ENCODE measurements at places on chromosomes 1 and 21. TPM values are rescaled to one million over a fixed set of nuclear protein-coding genes. Genes with fewer than 3 reads are reported as not detected.

IKBKE gene
- total RNA-seq = 37.4 TPM

IGSF5 gene
- total RNA-seq = 0.48 TPM

FCER1G gene
- not detected for total RNA-seq

PADI3 gene
- 0.04 TPM for total RNA-seq

GSTM5 gene
- total RNA-seq = not detected

S100A14 gene
- total RNA-seq = 4.2 TPM

WNT4 gene
- 0.58 TPM for total RNA-seq

COL11A1 gene
- 0.38 TPM for total RNA-seq

LENEP gene
- total RNA-seq = not detected

Data from kidney epithelial cell (primary cell).